Right ventricle myocardium superior (tissue), 1 donor: ENCODE measurements at places on chromosomes 2 and 18.
A peak's percentile ranks its signal among the peaks of the same experiment; 100 is the strongest.

DNA sequence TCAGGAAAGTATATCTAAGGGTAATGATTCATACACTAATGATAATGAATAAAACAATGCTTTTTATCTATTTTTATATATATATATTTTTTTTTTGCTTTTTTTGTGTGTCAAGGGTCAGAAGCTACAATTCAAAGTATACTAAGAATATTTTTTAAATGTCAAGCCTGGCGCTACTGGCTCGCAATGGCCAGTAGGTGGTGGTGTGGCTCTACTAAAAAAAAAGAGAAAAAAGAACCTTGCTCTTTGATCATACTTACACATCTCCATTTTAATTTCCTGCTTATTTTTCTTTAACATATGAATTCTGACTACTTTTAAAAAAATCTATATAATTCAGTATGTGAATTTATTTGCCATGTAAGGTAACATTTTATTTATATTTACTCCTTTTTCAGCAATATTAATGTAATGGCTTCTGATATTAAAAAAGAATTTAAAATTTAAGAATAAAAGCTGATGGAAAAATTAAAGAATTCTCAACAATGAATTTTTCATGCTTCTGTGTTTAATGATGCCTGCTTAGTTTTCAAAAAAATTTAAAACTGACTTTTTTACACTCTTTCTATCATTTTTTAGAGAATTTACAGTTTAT lies 232.9 kb downstream of the GULP1 start:
- DNase-seq = peak; percentile 36

- no peak for DNase-seq
Measured at GRCh38 chr2:43950383-43951008, 45.3 kb downstream of the LRPPRC start.

GRCh38 chr2:42049221-42050009 lies 1.6 kb downstream of the PKDCC start:
- no peak for DNase-seq

DNA sequence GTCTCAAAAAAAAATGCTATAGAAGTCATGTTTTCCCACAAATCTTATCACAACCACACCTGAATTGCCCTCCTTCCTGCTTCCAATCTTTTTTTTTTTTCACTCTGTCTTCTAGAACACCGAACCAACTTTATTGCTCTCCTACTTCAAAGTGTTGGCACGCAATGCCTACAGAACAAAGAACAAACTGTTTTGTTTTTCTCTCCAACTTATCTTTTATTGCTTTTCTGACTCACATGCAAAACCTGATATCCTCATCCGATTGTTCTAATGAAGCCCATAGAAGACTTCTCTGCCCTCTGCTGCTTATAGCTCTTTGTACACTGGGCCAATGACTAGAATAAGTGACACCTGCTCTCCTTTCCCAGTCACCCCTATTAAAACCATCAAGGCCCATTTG lies 602.8 kb downstream of the EPHA4 start:
- no peak for DNase-seq
